GM23248 (cell line): ENCODE measurements at places on chromosomes 3 and 15.

- no peak for DNase-seq
Observed at GRCh38 chr15:25910832-25911231, 47.7 kb upstream of the ATP10A start.

- DNase-seq: peak; percentile 86
Observed at GRCh38 chr15:81160312-81161159, 26.5 kb downstream of the CFAP161 start.

DNA sequence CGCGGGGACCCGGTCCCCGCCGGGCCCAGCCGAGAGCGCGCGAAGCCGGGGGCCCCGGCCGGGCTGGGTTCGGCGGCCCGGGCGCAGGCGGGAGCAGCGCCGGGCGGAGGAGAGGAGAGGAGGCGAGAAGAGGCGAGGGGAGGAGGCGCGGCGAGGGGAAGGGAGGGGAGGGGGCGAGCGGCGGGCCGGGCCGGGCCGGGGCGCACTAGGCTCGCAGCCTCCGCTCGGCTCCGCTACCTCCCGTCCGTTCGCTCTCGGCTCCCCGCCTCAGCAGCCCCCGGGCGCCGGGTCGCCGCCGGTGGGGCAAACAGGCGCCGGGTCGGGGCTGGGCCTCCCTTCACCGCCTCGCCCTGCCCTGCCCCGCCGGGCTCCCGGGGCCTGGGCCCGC lies 351 bp downstream of the INSYN1 start:
- DNase-seq: peak; percentile 61

DNA sequence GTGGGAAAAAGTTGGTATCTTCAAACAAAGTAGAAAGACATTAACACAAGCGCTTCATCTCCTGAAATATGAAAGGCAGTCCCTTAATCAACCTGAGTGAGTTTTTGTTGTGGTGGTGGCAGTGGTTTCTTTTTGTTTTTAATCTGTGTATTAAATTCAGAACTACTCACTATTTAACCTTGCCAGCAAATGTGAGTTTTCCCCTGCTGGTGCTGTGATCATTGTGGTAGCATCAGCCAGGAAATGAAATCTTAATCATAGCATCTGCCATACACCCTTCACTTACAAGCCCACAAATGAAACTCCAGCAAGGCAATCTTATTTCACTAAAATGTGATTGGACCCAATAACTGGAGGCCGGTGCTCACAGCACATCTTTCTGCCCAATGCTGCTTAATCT lies 229.7 kb downstream of the SHOX2 start:
- DNase-seq: no peak

DNA sequence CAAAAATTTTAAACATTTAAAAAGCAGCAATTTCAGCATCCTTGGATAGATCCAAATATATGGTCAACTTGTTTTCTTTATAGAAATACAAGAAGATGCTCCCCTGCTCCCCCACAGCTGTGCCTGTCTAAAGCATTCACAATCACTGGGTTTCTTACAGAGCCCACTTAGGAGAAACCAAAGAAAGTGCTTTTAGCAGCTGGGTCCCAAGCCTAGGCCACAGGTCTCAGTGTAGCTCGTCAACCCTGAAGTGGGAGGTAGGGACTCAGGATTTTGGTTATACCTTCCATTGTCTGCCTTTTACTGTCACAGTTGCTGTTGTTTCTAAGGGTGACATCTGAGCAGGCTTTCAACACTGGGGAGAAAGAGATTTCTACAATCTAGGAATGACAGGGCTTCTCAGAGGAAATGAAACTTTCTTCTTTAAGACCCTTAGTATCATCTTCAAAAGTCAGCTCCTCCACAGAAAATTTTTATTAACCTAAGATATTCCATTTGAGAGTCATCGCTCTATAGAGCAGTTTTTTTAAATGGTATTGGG lies 199.3 kb upstream of the CMC1 start:
- no peak for DNase-seq

GRCh38 chr15:80779658-80780415 lies 667 bp downstream of the CEMIP start:
- DNase-seq: peak; percentile 83

- DNase-seq: no peak
Observed at GRCh38 chr3:53005338-53005737, 40.5 kb downstream of the SFMBT1 start.

DNA sequence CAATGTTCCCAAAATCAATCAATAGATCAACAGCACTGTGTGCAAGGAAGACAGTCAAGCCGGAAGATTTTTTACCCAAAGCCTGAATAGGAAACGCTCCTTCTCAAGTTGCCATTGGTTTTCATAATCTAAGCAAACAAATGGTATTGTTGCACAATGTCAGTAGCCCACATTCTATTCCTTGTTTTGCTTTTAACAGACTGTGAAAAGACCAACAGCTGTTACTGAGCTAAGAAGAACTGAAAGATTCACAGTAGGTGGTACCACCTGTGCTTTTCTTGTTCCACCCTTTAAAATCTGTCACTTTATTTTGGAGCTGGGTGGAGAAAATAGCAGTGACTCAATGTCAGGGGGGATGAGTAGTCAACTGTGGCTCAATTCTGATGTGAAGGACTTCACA lies 357.5 kb upstream of the CADM2 start:
- DNase-seq: no peak

DNA sequence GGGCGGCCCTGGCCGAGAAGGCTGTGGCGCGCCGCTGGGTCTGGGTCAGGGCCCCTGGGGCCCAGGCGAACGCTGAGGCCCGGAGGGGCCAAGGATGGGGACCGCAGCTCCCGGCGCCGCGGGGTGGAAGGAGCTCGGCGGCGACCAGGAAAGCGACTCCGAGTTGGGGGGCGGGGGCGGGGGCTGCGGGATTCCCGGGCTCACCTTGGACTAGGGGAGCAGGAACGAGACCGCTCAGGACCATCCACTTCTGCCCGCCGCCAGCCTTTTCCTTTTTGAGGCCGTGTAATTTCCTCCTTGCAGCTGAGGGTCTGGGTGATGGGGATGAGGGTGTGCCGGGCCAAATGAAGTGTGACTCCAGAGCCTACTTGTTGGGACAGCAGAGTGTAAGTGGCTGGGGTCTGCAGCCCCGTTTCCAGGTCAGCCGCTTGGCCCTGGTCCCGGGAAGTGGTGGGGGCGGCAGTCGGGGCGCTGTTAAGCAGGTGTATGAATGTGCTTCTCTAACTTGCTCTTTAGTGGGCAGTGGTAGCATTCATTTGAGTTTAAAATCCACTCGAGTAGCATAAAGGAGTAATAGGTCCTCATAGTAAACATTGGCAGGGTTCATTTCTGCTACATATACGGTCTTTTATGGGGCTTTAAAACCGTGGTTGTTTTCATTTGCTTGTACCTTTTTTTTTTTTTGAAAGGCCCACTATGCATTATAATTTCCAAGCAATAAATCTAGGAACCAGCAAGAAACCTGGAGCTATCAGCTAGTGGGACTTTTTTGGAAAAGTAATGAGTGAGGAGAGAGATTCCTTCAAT lies 717 bp downstream of the PXK start:
- DNase-seq: peak; percentile 48

DNA sequence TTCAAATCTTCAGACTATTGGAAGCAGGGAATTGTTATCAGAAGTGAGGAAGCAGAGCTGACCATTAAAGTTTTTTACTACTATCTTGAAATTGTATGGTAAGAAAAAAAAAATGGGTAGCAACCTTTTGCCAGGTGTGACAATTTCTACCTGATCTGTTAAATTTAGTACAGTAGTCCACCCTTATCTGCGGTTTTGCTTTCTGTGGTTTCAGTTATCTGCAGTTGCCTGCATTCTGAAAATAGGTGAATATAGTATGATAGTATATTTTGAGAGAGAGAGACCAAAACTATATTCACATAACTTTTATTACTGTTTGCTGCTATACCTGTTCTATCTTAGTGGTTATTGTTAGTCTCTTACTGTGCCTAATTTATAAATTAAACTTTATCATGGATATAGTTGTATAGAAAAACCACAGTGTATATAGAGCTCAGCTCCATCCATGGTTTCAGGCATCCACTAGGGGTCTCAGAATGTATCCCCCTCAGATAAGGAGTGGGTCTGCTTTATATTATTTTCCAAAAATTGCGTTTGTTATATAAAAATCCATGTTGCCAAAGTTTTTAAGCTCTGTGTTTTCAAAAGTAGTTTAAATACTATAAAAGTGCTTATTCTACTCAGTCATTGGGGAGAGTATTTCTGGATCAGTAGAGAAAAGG lies 69.9 kb downstream of the PTPRG start:
- DNase-seq: no peak

DNA sequence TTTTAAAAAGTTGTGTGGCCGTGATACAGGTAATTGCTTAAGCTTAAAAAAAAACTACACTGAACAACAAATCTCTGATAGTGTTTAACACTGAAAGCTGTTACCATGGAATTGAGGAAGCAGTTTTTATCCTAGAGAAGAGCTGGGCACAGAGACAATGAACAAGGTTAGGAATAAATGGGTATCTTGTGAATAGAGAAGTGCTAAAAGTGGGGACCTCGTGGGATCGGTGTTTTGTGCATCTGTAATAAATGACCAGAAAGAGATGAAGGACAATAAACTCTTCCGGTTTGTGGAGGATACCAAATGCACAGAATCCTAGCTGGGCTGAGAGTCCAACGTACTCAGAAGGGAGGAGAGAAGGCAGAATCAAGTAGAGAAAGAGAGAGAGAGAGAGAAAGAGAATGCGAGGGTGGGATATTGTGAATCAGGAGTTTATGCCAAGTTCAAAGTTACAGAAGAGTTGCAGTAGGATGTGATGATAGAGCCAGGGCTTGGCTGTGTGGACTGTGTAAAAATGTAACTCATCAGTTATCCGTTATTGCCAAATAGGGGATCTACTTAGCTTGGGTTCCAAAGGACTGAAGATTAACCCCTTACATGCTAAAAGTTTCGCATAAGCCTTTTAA lies 148.9 kb downstream of the IL20RB start:
- DNase-seq: peak; percentile 6

GRCh38 chr3:63817225-63817624 lies 1.9 kb upstream of the C3orf49 start:
- DNase-seq: no peak

- DNase-seq: no peak
Observed at GRCh38 chr3:182349951-182350517, 443.3 kb upstream of the ATP11B start.

DNA sequence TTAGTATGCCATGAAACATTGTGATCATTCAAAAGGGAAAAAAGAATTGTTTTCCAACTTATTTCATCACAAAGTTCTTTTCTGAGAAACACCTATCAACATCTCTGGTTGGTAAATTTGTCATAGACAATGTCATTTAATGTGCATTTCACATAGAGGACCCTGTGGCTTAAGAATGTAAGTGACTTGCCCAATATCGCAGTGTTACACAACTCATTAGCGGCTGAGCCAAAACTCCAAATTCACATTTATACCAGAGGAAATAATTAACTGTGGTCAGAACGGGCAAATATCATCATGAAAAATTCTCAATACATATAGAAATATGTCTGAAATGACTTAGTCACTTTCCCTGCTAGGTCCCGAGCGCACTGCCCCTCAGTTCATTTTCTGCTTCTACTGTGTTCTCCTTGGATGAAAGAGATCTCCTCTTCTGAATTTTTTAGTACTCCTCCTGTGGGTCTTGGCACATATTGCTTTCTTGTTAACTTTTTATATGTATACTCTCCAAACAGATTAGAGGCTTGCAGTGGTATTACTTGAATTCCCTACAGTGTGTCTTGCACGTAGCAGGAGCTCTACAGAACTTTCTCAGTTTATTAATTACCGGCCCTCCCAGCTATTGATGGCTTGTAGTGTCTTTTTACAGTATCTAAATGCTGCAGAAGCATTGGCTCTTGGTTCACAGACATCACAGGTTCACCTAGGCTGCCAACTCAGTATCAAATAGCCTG lies 33.1 kb downstream of the PTX3 start:
- DNase-seq: peak; percentile 23

GRCh38 chr15:34886134-34886533 lies 83.4 kb downstream of the AQR start:
- DNase-seq: peak; percentile 59

- peak; percentile 80 for DNase-seq
Observed at GRCh38 chr3:159828542-159828943, 160.1 kb upstream of the IL12A start.
